ENCODE measurements at places on chromosomes 2 and 18.

GRCh38 chr2:99672766-99673350 is 183.0 kb upstream of the REV1 start:
- DNase-seq: no peak

GRCh38 chr2:12320027-12320734 is 396.6 kb upstream of the TRIB2 start:
- DNase-seq: no peak

DNA sequence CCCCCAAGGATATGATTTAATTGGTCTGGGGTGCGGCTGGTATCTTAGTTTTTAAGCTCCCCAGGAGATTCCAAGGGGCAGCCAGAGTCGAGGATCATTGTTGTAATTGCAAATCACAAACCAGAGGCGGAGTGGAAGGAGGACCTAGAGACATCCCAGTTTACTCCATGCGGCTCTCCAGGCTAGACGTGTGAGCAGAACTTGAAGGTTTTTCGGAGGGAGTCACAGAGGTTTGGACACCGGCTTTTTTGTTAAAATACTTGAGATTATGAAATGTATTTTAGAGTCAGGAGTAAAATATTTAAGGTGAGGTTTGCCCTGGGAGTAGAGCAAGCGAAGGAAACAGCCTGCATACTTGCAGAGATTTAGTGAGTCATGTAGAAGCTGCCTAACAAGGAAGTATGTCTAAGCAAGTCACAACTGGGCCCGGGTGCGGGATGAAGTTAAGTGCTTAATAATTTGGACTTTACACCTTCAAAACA is 39.5 kb downstream of the TGOLN2 start:
- DNase-seq: no peak

GRCh38 chr2:198127627-198128026 is 323.2 kb downstream of the PLCL1 start:
- DNase-seq: peak; percentile 64

DNA sequence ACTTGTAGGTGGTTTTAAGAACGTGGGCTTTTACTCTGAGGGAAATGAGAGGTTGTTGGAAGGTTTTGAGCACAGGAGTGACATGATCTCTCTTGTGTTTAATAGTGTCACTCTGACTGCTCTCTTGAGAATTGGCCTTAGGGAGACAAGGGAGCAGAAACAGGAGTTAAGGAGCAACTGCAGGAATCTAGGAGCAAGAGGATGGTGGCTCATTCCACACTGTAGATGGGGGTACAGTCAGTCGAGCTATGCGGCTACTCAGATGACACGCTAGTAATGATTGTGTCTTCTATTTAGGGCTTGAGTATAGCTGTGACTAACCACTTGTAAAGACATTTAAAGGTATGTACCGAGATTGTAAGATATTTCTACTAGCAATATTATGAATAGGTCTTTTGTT is 87.4 kb downstream of the RPRM start:
- no peak for DNase-seq

DNA sequence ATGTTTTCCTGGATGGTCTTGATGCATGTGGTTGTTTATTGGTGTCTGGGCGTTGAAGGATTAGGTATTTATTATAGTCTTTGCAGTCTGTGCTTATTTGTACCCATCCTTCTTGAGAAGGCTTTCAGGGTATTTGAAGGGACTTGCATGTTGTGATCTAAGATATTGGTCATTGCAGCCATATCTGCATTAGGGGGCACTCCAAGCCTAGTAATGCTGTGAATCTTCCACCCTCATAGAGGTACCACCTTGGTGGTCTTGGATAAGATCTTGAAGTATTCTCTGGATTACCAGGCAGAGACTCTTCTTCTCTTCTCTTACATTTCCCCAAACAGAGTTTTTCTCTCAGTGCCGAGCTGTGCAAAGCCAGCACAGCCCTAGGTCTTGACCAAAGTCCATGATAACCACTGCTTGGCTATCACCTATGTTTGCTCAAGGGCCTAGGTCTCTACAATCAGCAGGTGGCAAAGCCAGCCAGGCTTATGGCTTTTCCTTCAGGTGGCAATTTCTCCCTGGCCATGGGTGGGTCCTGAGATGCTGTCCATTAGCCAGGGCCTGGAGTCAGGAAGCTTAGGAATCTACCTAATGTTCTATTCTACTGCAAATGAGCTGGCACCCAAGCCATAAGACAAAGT is 15.4 kb upstream of the PPP1R1C start:
- DNase-seq: no peak

- DNase-seq: no peak
Observed at GRCh38 chr2:25420820-25421237, 79.1 kb upstream of the DNMT3A start.

DNA sequence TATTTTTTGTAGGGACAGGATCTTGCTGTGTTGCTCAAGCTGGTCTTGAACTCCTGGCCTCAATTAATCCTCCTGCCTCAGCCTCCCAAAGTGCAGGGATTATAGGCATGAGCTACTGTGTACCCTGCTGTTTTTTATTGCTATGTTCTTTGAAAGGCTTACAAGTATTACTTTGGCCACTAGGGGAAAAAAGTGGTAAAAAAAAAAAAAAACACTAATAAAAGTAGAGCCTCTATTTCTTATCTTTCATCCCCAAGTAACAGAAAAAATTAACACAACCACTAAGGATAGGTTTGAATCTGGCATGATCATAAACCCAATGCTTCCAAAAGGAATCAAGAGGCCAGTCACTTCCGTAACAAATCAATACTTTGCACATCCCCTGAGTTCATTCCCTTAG is 11.6 kb downstream of the NOL10 start:
- DNase-seq: no peak

DNA sequence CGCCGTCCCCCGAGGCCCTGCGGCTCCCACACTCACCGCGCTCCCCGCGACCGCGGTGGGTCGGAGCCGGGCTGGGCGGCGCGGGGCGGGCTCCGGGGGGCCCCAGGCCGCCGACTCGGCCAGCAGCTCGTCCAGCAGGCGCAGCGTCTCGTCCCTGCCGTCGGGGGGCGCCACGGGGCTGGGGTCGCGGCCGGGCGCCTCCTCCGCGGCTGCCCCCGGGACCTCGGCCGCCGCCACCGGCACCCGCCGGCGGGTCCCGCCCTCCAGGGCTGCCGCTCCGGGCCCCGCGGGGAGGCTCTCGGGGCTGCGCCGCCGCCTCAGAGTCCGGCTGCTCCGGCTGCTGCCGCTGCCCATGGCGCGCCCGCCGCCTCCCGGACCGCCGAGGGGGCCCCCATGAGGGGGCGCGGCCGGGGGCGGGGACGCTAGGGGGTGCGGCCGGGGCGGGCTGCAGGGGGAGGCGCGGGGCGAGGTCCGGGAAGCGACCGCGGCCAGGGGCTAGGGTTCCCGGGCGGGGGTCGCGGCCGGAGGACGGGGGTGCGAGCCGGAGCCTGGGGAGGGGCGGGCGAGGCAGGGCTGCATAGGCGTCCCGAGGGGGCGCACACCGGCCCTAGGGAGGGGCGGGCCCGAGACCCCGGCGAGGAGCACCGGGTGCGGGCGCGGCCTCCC is at the start of gene CYS1:
TSS of gene CYS1 (minus strand) at position 542 of the 666 bp plus-strand sequence. CDS start at position 354, 188 bp downstream.
- DNase-seq: peak; percentile 41

DNA sequence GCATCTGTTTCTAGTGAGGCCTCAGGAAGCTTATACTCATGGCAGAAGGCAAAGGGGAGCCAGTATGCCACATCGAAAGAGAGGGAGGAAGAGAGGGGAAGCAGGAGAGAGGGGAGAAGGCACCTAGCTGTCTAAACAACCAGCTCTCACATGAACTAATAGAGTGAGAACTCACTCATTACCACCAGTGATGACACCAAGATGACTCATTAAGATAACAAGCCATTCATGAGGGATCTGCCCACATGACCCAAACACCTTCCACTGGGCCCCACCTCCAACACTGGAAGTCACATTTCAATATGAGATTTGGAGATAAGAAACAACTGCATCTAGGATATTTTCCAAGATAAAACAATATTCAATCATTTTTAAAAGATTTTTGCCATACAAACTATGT is 753.9 kb upstream of the ZEB2 start:
- DNase-seq: no peak

DNA sequence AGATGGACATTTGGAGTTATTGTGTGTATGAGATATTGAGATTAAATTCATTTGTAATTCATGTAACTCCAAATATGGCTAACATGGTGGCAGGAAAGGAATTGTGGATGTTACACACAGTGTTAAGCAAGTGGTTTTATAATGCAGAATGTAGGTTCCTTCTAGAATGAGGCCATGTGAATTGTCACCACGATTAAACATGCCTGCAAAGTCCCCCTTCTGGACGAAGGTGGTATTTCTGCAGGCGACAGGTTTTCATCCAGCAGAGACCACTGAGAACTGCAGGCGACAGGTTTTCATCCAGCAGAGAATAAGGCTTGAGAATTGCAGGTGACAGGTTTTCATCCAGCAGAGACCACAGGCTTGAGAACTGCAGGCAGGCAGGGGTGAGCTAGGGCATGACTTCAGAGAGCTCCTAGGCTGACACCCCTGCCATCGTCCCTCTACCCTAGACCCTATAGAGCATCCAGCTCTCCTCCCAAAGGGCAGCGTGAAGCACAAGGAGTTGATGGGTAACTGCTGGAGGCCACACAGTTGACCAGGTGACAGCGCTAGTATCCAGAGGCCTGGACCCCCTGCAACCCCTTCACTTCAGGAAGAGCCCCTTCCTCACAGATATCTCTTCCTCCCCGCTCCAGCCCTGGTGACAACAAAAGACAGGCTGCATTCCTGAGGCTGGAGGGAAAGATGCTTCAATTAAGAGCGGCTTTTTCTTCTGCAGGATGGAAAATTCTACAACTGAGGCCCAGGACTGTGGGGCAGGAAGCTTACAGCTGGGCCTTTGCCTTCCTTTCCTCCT is 175.8 kb downstream of the LOXHD1 start:
- peak; percentile 47 for DNase-seq

GRCh38 chr2:223886726-223887125 is 49.3 kb upstream of the AP1S3 start:
- no peak for DNase-seq

- no peak for DNase-seq
Observed at GRCh38 chr2:182252534-182252933, 174.3 kb downstream of the PDE1A start.

DNA sequence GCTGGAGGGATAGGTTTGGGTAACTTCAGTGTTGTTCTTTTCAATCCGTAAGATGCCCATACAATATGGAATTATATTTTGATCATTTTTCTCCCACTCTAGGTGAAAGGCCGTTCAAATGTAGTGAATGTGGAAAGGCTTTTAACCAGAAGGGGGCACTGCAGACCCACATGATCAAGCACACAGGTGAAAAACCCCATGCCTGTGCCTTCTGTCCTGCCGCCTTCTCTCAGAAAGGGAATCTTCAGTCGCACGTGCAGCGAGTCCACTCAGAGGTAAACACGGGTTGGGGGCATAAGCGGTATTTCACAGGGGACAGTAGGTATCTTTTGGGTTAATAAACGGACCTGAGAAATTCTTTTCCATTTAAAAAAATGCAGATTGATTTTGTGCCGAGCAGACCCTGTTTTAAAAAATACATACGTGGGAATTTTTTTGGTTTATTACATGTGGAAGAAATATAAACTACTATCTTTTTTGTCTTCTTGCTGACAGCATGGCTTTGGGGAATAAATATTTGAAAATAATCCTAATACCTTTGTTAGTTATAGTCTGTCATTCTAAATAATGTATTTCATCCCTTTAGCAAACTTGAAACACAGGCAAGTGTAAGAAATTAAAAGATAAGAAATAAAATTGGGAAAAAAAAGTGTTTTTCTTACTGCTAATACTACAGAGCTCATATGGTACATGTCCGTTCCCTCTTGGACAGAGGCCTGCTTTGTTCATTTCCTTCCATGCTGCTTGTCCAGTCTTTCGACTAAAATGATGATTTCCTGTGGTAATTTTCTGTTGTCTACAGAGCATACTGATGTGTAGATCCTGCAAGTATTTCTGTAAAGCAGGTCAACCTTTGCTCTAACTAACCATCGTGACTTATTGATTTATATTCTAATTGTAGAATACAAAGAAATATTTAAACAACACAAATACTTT is 53.3 kb downstream of the ZNF236 start:
- DNase-seq: peak; percentile 49

- no peak for DNase-seq
Observed at GRCh38 chr2:54482715-54483114, 26.6 kb downstream of the SPTBN1 start.

DNA sequence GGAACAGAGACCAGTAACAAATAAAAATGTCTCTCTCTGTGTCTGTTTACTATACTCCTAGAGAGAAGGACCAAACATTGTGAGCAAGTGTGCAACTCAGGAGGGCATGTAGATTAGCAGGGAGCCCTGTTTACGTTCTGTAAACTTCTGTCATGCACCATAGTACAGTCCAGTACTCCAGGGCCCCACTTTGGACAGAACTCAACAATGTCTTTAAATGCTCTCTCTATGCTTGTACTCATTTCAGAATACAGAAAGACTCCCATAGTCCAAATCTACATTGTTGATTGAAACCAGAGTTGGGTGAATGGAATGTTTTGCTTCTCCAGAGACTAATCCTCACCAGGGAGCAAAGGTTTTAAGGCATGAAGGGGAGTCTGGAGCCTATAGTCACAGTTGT is 934.8 kb downstream of the NRXN1 start:
- DNase-seq: no peak

- DNase-seq: no peak
Observed at GRCh38 chr2:233990261-233990798, 60.2 kb upstream of the SPP2 start.

DNA sequence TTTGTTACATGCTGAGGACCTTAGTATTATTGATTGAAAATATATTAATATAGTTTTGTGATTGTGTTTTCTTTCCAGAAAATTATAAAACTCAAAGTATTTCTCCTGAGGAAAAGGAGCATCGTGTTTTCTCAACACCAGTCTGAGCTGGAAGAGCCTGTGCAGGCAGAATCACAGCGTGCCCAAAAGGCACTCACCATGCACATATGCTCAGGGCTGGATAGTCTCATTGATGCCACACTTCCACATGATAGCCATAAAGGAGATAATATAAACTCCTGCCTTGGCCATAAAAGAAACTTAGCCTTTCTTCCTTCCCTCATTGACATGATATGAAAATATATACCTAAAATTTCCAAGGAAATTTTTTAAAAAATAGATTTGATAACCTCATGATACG is 4.0 kb downstream of the PDE1A start:
- no peak for DNase-seq

GRCh38 chr2:174673876-174674275 is 76.3 kb upstream of the WIPF1 start:
- no peak for DNase-seq

DNA sequence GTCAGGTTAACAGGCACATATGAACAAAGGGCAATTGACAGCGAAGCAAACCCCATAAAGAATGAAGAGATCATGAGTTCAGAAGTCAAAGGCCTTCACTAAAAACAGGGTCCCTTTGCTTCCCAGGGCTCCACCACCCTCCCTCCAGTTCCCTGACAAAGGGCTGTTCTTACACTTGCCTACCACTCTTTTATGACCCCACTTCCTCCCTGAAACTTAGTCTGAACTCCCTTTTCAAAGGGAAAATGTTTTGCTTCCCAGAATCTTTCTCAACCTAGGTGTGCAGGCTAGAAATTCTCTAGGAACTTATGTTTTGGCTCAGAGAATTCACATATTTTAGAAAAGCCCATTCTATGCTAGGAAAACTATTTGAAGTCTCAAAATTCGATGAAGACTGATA is 86.0 kb upstream of the ITGA4 start:
- no peak for DNase-seq

Measured in NCI-H345 (cell line).